ENCODE measurements at places on chromosomes 6 and 20.

GRCh38 chr6:38631186-38631783 is 8.4 kb downstream of the BTBD9 start:
- DNase-seq = no peak

GRCh38 chr6:33428224-33428965 is 8.5 kb downstream of the SYNGAP1 start:
- no peak for DNase-seq

- DNase-seq = no peak
Measured at GRCh38 chr6:36701401-36701991, 3.9 kb downstream of the RAB44 start.

GRCh38 chr6:43263314-43264178 is 20.3 kb downstream of the TTBK1 start:
- peak; percentile 60 for DNase-seq

GRCh38 chr6:153208706-153209105 is 77.6 kb upstream of the RGS17 start:
- no peak for DNase-seq

DNA sequence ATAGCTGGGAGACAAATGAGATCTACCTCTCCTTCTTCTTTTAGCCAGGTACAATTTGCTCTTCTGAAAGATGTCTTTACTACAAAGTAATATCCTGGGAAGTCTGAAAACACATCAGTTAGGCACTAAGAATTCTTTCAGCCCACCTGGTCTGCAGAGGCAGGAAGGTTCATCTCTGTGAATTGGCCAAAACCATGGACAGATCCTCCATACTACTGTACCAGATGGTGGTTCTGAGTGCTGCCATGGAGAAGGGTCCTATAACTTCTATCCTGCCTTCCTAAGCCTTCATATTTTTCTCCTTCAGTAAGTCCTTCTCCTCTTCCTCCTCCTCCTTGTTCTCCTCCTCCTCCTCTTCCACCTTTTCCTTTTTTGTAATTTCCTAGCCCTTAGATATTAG is 11.7 kb upstream of the PCSK2 start:
- DNase-seq = no peak

- DNase-seq = no peak
Measured at GRCh38 chr20:48841196-48841874, 13.5 kb upstream of the PREX1 start.

- no peak for DNase-seq
Measured at GRCh38 chr6:165231177-165231576, 78.2 kb downstream of the C6orf118 start.

- no peak for DNase-seq
Measured at GRCh38 chr6:151284012-151284411, 44.2 kb downstream of the AKAP12 start.

DNA sequence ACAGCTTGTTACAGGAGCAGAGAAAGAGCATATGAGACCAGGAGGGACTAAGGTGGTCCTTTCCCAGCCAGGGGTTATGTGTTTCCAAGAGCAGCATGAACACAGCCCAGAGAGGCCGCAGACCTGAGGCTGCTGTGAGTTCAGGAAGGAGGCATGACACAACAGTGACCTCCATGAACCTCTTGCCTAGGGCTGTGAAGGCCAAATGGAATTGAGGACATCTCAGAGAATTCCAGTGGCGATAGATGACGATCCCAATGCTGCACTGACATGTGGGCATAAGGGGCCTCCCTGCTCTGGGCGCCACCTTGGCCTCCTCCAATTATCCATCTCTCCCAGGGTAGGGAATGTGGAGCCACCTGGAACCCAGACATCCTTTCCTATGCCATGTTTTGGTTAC is 79.9 kb upstream of the FUCA2 start:
- DNase-seq = no peak
